ENCODE measurements at places on chromosomes 7 and 10.

DNA sequence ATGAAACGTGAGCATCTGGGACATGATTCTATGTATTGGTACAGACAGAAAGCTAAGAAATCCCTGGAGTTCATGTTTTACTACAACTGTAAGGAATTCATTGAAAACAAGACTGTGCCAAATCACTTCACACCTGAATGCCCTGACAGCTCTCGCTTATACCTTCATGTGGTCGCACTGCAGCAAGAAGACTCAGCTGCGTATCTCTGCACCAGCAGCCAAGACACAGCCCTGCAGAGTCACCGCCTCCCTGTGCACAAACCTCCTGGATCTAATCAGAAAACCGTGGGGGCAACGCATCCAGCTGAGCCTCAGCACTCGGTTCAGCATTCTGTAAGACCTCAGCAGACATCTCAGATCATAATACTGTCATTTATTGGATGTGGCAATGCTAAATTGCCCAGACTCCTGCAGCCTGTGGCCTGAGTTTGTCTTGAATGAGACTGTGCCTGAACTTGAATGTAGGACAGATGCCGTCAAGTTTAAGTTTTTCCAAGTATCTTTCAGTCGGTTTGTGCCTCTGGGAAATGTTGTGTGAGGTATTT lies 41.5 kb upstream of the PRSS58 start:
- no peaks in the 10 kb centered on the region for H3K36me3 ChIP-seq
- H3K4me1 ChIP-seq: no peaks in the 10 kb centered on the region
- H3K27ac ChIP-seq: no peak overlapping the region
- no peak for DNase-seq
- no peak overlapping the region for H3K4me3 ChIP-seq

GRCh38 chr7:107076781-107077698 lies 32.5 kb downstream of the PRKAR2B start:
- no peak overlapping the region for H3K27ac ChIP-seq
- H3K27me3 ChIP-seq: no peaks in the 10 kb centered on the region
- H3K36me3 ChIP-seq: no peaks in the 10 kb centered on the region
- no peak for DNase-seq

- no peaks in the 10 kb centered on the region for H3K36me3 ChIP-seq
- H3K4me3 ChIP-seq: no peak overlapping the region
- H3K4me1 ChIP-seq: peaks cover 17% of the 10 kb centered on the region
- no peak overlapping the region for H3K27ac ChIP-seq
Observed at GRCh38 chr7:16071246-16071857, 350.0 kb downstream of the CRPPA start.

GRCh38 chr10:100041306-100042002 lies 31.7 kb upstream of the DNMBP start:
- no peak for DNase-seq
- H3K27ac ChIP-seq: no peak overlapping the region
- H3K4me3 ChIP-seq: no peak overlapping the region
- H3K36me3 ChIP-seq: no peaks in the 10 kb centered on the region
- H3K27me3 ChIP-seq: no peaks in the 10 kb centered on the region

- H3K36me3 ChIP-seq: no peaks in the 10 kb centered on the region
- H3K27me3 ChIP-seq: no peaks in the 10 kb centered on the region
- no peak overlapping the region for H3K27ac ChIP-seq
Observed at GRCh38 chr10:78263521-78263988, 229.9 kb downstream of the RPS24 start.

DNA sequence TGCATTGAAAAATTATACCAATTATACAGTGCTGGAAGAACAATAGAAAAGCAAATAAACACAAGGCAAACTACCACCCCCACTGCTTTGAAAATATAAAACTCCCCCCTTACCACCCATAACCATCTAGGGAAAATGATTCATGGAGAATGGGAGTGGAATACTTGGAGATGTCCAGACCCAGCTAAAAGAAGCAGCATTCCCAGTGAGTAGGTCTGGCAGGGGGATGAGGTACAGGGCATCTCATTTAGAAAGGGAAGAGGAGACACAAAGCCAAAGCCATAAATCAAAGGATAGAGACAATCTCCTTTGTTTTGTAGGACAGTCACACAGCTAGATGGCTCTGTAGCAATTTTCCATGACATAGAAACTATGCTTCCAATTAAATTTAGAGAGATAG lies 36.0 kb upstream of the DGKI start:
- H3K36me3 ChIP-seq: peaks cover 9% of the 10 kb centered on the region
- no peaks in the 10 kb centered on the region for H3K27me3 ChIP-seq
- H3K4me1 ChIP-seq: peaks cover 34% of the 10 kb centered on the region
- no peak for DNase-seq
- H3K4me3 ChIP-seq: no peak overlapping the region

DNA sequence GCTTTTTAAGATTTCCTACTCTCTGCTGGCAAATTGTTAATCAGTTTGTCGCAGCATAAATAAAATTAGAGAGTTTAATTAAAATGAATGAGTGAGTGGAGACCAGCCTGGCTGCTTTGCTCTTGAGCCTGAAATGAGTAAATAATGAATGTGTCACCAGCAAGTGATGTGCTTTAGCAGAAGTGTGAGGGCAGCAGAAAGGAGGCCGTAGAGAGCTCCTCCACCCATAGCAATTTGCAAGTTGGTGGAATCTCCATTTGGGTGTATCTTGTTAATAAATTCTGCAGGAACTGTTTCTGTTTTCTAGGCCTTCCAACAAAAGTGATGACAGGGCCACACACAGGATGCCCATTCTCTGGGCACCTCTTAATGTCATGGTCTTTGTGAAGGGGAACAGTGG lies 18.8 kb upstream of the ERCC6 start:
- H3K27me3 ChIP-seq: no peaks in the 10 kb centered on the region
- H3K27ac ChIP-seq: no peak overlapping the region
- no peak overlapping the region for H3K4me3 ChIP-seq
- no peaks in the 10 kb centered on the region for H3K36me3 ChIP-seq
- no peaks in the 10 kb centered on the region for H3K4me1 ChIP-seq

DNA sequence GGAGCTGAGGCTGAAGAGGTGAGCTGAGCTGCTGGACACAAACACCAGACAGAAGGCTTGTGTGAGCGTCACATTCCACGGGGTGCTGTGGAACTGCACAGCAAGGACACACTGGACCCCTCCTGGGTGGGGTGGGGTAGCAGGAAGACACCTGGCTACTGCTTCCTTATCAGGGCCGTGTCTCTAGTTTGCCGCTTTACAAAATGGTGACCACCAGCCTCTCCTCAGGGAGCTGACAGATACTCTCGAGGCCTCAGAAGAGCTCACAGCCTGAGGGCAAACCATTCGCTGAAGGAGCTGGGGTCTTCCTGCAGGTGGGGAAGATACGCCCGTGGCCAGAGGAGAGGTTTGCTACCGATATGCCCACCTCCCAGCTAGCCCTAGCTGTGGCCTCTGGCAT lies 461.9 kb downstream of the PLXNA4 start:
- no peaks in the 10 kb centered on the region for H3K27me3 ChIP-seq
- no peak for DNase-seq
- H3K4me1 ChIP-seq: no peaks in the 10 kb centered on the region
- no peak overlapping the region for H3K27ac ChIP-seq
- H3K36me3 ChIP-seq: no peaks in the 10 kb centered on the region

- no peak for DNase-seq
- H3K36me3 ChIP-seq: no peaks in the 10 kb centered on the region
- peaks cover 12% of the 10 kb centered on the region for H3K4me1 ChIP-seq
Observed at GRCh38 chr7:7438851-7439250, 96.8 kb downstream of the COL28A1 start.

GRCh38 chr7:38451840-38452239 lies 178.4 kb upstream of the TARP start:
- no peak for DNase-seq
- peaks cover 12% of the 10 kb centered on the region for H3K4me1 ChIP-seq
- H3K27ac ChIP-seq: no peak overlapping the region
- no peaks in the 10 kb centered on the region for H3K36me3 ChIP-seq
- no peaks in the 10 kb centered on the region for H3K27me3 ChIP-seq
- H3K4me3 ChIP-seq: no peak overlapping the region

DNA sequence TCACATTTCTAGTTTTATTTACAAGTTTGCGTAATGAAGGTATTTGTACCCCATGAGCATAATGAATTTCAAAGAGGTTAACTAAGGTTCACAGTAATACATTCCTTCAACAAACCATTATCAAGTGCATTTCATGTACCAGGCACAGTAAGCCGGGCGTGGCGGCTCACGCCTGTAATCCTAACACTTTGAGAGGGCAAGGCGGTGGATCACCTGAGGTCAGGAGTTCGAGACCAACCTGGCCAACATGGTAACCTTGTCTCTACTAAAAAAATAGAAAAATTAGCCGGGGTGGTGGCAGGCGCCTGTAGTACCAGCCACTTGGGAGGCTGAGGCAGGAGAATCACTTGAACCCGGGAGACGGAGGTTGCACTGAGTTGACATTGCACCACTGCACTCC lies 4.3 kb upstream of the EIF3A start:
- DNase-seq: no peak
- no peak overlapping the region for H3K4me3 ChIP-seq
- H3K27me3 ChIP-seq: no peaks in the 10 kb centered on the region
- H3K4me1 ChIP-seq: peaks cover 8% of the 10 kb centered on the region
- H3K36me3 ChIP-seq: no peaks in the 10 kb centered on the region

DNA sequence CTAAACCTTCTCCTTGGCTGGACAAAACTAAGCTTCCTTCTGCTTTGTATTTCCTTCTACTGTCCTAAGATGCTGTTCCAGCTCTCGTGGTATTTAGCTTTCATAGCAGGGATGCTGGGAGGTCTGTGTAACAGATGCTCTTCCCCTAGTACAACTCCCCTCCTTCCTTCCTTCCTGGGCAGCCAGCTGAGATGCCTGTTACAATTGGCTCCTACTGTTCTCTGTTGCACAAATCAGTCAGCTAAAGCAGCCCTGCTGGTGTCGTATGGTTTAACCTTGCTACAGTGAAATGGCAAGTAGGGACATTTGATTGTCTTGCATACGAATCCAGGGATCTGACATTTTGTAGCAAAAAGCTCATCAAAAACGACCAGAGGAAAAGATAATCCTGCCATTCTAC lies 143.8 kb downstream of the ARHGAP21 start:
- no peaks in the 10 kb centered on the region for H3K4me1 ChIP-seq
- H3K36me3 ChIP-seq: peaks cover 12% of the 10 kb centered on the region
- H3K27ac ChIP-seq: no peak overlapping the region
- no peak for DNase-seq
- H3K4me3 ChIP-seq: no peak overlapping the region

DNA sequence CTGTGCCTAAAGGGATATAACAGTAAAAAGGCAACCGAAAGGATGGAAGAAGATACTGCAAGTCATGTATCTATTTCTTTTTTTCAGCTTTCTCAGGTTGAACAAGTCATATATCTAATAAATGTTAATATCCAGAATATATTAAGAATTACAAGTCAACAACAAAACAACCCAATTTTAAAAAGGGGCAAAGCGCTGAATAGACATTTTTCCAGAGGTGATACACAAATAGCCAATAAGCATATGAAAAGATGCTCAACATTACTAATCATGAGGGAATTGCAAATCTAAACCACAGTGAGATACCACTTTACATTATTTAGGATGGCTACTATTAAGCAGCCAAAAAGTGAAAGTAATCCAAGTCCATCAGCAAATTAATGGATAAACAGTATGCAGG lies 23.0 kb downstream of the DBF4 start:
- no peak overlapping the region for H3K27ac ChIP-seq
- no peaks in the 10 kb centered on the region for H3K36me3 ChIP-seq
- no peaks in the 10 kb centered on the region for H3K4me1 ChIP-seq

- no peak overlapping the region for H3K27ac ChIP-seq
- H3K4me3 ChIP-seq: no peak overlapping the region
- peaks cover 44% of the 10 kb centered on the region for H3K4me1 ChIP-seq
- DNase-seq: no peak
- no peaks in the 10 kb centered on the region for H3K27me3 ChIP-seq
Observed at GRCh38 chr7:100155553-100156317, 2.8 kb downstream of the TRAPPC14 start.

- H3K36me3 ChIP-seq: peaks cover 5% of the 10 kb centered on the region
- H3K4me3 ChIP-seq: no peak overlapping the region
- no peaks in the 10 kb centered on the region for H3K27me3 ChIP-seq
- H3K27ac ChIP-seq: no peak overlapping the region
- DNase-seq: no peak
- H3K4me1 ChIP-seq: peaks cover 20% of the 10 kb centered on the region
Observed at GRCh38 chr7:506391-506831, 13.2 kb downstream of the PDGFA start.
